ENCODE measurements at places on chromosomes 6 and 20.

DNA sequence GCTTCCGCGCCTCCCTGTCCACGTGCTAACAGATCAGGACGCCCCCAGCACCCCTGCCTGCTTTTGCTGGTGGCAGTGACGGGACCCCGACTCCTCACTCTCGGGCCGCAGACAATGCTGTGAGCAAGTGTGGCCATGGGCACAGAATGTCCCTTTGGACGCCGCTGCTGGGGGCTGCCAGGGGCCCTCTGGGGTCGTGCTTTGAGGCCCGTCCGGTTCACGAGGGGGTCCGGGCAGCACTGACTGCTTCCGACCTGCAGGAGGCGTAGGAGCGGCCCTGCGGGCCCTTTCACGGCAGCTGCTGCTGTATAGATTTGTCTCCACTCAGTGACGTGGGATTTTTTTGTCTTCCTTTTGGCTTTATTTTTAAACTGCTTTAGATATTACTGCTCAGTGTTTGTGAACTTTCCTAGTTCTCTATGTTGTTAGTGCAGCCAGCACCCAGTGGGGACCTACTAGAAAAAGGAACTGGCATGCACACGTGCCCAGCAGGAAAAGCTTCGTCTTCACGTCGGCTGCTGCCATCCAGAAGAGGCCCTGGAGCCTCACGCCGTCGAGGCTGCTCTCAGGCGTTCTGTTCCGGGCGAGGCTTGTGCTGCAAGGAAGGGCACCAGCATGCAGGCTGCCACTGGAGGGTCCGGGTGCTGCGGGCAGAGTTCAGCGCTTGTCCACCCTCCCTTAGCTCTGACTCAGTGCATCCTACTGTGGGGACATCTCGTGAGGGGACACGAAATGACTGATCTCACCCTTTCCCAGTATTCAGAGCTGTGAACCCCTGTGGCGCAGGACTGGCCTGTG lies 21.7 kb downstream of the UCKL1 start:
- no peak for DNase-seq

- DNase-seq: no peak
These were observed 248.3 kb downstream of the DHX35 start for GRCh38 chr20:39210341-39211036.

DNA sequence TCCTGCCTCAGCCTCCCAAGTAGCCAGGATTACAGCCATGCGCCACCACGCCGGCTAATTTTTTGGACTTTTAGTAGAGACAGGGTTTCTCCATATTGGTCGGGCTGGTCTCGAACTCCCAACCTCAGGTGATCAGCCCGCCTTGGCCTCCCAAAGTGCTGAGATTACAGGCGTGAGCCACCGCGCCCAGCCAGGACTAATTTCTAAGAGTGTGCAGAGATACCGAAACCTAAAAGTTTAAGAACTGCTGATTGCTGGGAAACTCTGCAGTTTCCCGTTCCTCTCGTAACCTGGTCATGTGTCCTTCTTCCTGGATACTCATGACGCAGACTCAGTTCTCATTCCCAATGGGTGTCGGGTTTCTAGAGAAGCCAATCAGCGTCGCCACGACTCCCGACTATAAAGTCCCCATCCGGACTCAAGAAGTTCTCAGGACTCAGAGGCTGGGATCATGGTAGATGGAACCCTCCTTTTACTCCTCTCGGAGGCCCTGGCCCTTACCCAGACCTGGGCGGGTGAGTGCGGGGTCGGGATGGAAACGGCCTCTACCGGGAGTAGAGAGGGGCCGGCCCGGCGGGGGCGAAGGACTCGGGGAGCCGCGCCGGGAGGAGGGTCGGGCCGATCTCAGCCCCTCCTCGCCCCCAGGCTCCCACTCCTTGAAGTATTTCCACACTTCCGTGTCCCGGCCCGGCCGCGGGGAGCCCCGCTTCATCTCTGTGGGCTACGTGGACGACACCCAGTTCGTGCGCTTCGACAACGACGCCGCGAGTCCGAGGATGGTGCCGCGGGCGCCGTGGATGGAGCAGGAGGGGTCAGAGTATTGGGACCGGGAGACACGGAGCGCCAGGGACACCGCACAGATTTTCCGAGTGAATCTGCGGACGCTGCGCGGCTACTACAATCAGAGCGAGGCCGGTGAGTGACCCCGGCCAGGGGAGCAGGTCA lies at the start of gene HLA-E:
Gene HLA-E, plus strand, starts transcription at position 429 of the 945 bp plus-strand sequence. Its CDS starts 23 bp downstream, at position 452.
- peak; percentile 28 for DNase-seq

- no peak for DNase-seq
These were observed 30.9 kb downstream of the B4GALT5 start for GRCh38 chr20:49682798-49683197.

- no peak for DNase-seq
These were observed 56.1 kb upstream of the LAMP5 start for GRCh38 chr20:9458138-9458796.

- DNase-seq: no peak
These were observed 8.9 kb downstream of the PDE7B start for GRCh38 chr6:135860361-135860760.

GRCh38 chr6:30160785-30161531 lies at the start of gene TRIM10:
TRIM10 (minus strand) TSS chr6:30161211; CDS start chr6:30160858, 353 bp downstream.
- no peak for DNase-seq

GRCh38 chr6:138815797-138816528 lies 20.1 kb downstream of the ECT2L start:
- DNase-seq: peak; percentile 39

GRCh38 chr6:108598305-108598863 lies 37.7 kb downstream of the FOXO3 start:
- DNase-seq: no peak

- DNase-seq: no peak
These were observed 218.2 kb downstream of the BMP7 start for GRCh38 chr20:57048027-57048869.

- DNase-seq: no peak
These were observed 48.9 kb upstream of the EPHA7 start for GRCh38 chr6:93468291-93468690.

- DNase-seq: no peak
These were observed 37.9 kb downstream of the VSTM2L start for GRCh38 chr20:37940858-37941257.

GRCh38 chr20:53036992-53037391 lies 64.8 kb downstream of the TSHZ2 start:
- DNase-seq: no peak

GRCh38 chr6:148649454-148649963 lies 97.3 kb upstream of the UST start:
- no peak for DNase-seq

DNA sequence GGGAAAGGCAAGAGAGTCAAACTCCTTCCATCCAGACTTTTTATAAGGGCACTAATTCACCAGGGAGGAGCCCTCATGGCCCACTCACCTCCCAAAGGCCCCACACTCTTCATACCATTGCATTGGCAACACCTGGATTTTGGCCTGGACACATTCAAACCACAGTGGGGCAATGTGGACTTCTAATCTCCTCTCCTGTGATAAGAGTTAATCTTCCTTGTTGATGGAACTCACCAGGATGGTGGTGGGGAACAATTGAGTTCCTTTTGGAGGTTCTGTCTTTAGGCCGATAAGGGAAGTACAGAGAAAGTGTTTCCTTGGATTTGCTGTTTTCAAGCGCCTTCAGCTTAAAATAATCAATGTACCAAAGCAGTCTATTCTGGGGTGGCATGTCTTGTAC lies 268.7 kb downstream of the CD83 start:
- no peak for DNase-seq
